ENCODE measurements at places on chromosomes 3 and 15.

GRCh38 chr3:73855813-73856212 is 231.1 kb upstream of the PDZRN3 start:
- DNase-seq, result no peak

GRCh38 chr3:178042376-178042775 is 493.9 kb upstream of the KCNMB2 start:
- no peak for DNase-seq

DNA sequence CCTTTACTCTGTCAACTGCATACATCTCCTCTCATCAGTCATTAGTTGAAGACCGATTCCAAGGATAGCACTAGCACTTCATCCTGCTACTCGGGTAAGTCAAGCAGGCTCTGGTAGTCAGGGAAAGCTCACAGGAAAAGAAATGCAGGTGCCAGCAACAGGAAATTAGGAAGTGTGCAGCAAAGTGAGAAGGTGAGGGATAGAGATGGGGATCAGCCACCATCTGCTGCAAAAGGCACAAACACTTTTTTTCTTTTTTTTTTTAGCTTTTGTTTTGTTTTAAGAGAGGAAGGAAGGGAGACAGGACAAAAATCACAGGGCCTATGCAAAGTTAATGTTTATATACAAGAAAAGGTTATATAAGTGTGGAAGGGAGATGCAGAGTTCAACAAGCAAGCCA is 9.0 kb upstream of the BTLA start:
- no peak for DNase-seq

DNA sequence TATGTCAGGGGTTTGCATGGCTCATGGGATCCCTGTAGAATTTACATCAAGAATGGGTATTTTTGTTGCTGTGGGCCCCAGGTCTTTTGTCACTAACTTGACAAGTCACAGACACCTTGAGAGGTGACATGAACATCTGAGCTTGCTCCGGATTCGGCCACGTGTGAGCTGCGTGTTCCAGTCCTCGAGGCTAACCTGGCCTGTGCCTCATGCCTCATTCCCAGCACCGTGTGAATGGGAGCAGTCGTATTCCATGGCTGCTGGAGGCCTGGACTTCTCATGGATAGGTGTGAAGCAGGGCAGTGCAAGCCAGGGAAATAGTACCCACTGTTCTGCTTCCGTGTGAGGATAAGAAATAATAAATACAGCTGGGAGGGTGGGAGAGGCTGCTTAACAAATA is 423.5 kb downstream of the OCA2 start:
- no peak for DNase-seq

- no peak for DNase-seq
Observed at GRCh38 chr3:142259359-142259758, 34.0 kb upstream of the GK5 start.

DNA sequence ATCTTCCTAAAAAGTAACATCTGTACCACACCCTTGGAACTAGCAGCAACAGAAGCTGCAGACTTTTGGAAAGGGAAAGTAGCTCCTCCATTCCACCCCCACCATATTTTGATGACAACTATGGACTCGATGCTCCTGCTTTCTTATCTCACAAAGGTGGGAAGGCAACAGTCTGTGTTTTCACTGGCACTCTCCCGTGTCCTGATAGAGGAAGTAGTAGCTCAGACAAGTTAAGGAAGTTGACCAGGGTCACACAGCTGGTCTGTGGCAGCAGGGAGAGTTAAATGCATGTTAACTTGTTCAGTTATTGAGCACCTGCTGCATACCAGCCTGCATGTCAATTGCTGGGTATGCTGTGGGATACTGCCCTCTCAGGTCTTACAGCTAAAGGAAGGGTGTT is 33.1 kb downstream of the BHLHE40 start:
- DNase-seq, result no peak
